A549 treated with DMSO at 1 μM for 4 hours (cell line): ENCODE measurements at places on chromosomes 1 and 21. TPM values are rescaled to one million over a fixed set of nuclear protein-coding genes. Genes with fewer than 3 reads are reported as not detected.

The AK4 gene
- 23.3 to 30.2 TPM (median 25.8 TPM) in 5 replicates for total RNA-seq

The GJA9 gene
- total RNA-seq, result 0.05 to 0.09 TPM (median 0.08 TPM) in 3 of 5 replicates, not detected in the others

The TCHH gene
- 0.17 to 0.28 TPM (median 0.24 TPM) in 5 replicates for total RNA-seq

The CD48 gene
- total RNA-seq, result not detected in 5 replicates

The PIGK gene
- total RNA-seq, result 21.5 to 27.7 TPM (median 23.9 TPM) in 5 replicates

The MCOLN2 gene
- total RNA-seq, result 1.7 to 3.1 TPM (median 2.8 TPM) in 5 replicates

The FAM110D gene
- 0.03 to 0.07 TPM (median 0.04 TPM) in 3 of 5 replicates, not detected in the others for total RNA-seq

The BRDT gene
- total RNA-seq, result not detected in 5 replicates

The S100A2 gene
- total RNA-seq, result 16.8 to 29.9 TPM (median 23.4 TPM) in 5 replicates

The ADORA3 gene
- total RNA-seq, result not detected in 5 replicates

The DNASE2B gene
- not detected in 5 replicates for total RNA-seq

The KRTAP12-2 gene
- total RNA-seq, result not detected in 5 replicates

The SEMA6C gene
- 0.72 to 2.0 TPM (median 1.4 TPM) in 5 replicates for total RNA-seq

The CTSK gene
- total RNA-seq, result 1.5 to 2.4 TPM (median 1.7 TPM) in 5 replicates

The TGFB2 gene
- total RNA-seq, result 27.0 to 35.7 TPM (median 30.6 TPM) in 5 replicates

The NBPF4 gene
- total RNA-seq, result 0.14 to 0.25 TPM (median 0.25 TPM) in 5 replicates

The UROD gene
- total RNA-seq, result 43.8 to 56.0 TPM (median 49.2 TPM) in 5 replicates

The KNCN gene
- total RNA-seq, result not detected in 5 replicates

The XKR8 gene
- 4.4 to 6.9 TPM (median 5.1 TPM) in 5 replicates for total RNA-seq

The PARK7 gene
- total RNA-seq, result 330 to 364 TPM (median 337 TPM) in 5 replicates

The RIMKLA gene
- 0.44 to 0.97 TPM (median 0.85 TPM) in 5 replicates for total RNA-seq

The ALX3 gene
- total RNA-seq, result not detected in 5 replicates

The LCE1D gene
- not detected in 5 replicates for total RNA-seq

The CCDC27 gene
- total RNA-seq, result not detected in 5 replicates

The SPATA21 gene
- total RNA-seq, result 0.09 to 0.17 TPM (median 0.12 TPM) in 4 of 5 replicates, not detected in the other

The DISP3 gene
- total RNA-seq, result 0.18 to 0.24 TPM (median 0.21 TPM) in 5 replicates

The TCEA3 gene
- total RNA-seq, result 0.33 to 0.69 TPM (median 0.44 TPM) in 4 of 5 replicates, not detected in the other

The PCBP3 gene
- 0.80 to 1.3 TPM (median 1.1 TPM) in 5 replicates for total RNA-seq

The CR1L gene
- not detected in 5 replicates for total RNA-seq

The GNL2 gene
- 50.1 to 63.8 TPM (median 55.8 TPM) in 5 replicates for total RNA-seq

The FCAMR gene
- 0.08 TPM in 1 of 5 replicates, not detected in the others for total RNA-seq

The FOXO6 gene
- 0.29 to 0.74 TPM (median 0.48 TPM) in 5 replicates for total RNA-seq

The PCP4L1 gene
- 0.06 to 0.10 TPM (median 0.08 TPM) in 3 of 5 replicates, not detected in the others for total RNA-seq

The LAX1 gene
- total RNA-seq, result not detected in 5 replicates

The CYP4A11 gene
- total RNA-seq, result not detected in 5 replicates
